ENCODE measurements at places on chromosomes 7 and 10.
A peak's percentile ranks its signal among the peaks of the same experiment; 100 is the strongest.

DNA sequence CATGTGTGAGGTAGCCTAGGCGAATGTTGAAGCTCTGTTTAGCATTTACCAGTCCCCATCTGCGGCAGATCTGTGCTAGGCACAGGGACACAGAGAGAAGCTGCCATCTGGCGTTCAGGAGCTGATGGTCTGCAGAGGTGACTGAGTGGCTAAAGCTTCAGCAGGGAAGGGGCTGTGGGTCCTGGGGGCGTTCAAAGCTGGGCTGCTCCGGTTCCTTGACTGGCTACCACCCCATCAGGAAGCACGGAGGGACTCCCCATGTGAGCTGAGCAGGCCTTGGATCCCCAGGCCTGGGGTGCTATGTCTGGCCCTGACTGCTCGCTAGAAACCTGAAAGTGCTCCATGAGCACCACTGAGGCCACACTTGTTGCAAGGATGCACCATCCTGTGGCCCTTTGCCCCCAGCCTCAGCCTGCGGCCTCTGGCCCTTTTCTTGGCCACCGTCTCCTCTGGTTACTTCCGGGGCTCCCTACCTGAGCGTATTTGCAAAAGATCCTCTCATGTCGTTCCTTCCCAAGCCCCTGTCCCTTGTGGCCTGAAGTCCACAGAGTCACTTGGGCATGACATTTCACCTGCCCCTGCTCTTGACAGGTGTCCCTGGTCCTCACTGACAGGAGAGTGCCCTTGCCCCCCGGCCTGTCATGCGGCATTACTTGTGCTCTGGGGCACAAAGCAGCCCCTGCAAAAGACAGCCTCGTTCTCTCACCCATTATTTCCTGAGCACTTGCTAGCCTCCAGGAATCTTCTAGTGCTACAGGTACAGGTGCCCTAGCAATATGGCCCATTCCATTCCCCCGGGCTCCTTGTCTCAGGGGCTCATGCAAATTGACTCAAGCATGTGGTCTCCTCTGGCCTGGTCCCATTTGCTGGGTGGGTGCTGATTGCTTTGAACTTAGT, 108.1 kb downstream of the GLRX3 start:
- no peak for DNase-seq

DNA sequence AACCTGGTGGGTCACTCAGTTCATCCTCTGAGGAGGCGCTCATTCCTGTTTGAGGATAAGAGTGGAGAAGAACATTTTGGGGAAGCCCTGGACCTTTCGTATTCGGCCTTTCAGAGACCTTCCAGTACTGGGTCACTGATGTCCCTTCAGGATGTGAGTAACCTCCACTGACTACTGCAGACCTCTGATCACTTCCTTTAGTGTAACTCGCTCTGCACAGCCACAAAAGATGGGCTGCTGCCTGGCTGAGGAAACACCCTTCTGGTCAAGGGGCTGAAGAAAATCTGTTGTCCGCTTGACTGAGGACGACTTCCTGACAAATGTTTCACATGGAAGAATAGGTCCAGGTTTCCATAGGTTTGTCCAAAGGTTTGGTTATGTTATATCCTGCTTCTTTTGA, 15.9 kb upstream of the TBXAS1 start:
- DNase-seq, result no peak

GRCh38 chr10:20237091-20237570, 420.9 kb downstream of the PLXDC2 start:
- no peak for DNase-seq

GRCh38 chr7:32239764-32240163, 169.6 kb upstream of the PDE1C start:
- DNase-seq, result no peak

DNA sequence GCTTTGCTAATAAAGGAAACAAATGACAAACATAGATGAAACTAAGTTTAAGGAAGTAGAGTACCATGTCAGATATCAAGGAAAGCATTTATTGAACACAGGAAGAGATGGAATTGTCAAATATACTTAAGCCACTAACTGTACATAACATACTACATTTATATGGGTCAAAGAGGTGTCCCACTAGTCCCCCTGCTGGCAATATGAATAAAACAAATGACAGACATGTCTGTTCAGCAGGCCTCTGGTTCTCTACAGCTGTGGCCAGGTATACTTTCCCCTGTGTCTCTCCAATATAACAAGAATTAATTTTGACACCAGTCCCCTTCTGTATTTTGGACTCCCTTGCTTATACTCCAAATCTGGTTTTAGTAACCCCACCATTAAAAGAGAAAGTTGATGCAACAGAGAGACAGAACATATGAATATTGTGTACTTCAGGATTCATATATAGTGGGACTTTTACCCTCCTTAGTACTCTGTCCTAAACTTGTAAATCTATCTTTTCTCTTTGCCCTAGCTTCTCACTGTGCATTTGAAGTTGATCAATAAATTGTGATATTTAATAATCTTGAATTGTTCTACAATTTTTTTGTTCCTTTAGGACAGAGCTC, 42.9 kb downstream of the CD36 start:
- no peak for DNase-seq

DNA sequence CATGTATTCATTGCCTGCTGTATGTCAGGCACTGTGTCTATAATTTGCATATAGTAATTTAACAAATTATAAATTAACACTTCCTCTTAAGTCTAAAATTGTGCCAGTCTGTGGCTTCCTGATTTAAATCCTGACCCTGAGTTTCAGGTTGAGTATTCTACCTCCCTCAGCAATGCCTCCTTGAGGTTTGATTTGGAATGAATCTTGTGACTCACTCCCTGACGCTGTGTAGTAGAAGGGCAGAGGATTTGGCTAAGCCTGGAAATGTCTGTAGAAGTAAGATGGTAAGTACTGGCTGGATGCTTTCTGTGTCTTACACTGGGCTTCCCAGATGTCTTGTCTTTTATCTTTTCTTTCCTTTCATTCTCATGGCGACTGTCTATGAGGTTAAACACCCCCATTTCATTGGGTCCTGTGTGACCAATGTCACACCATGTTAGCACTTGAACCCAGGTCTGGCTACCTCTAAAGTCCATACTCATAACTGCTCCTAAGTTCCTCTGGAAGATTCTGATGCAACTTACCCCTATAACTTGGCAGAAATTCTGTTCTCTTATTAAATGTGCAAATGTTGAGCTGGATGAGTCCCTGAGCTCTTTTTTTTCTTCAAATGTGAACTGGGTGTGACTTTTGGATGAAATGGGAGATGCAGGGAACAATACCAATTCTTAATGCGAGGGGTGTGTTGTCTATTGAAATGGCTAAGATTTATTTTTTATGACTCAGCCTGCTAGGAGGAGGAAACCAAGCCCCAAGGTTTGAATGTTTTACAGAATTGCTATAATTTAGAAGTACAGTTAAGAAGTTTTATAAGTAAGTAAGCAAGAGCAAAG, 48.5 kb downstream of the PLCE1 start:
- no peak for DNase-seq

DNA sequence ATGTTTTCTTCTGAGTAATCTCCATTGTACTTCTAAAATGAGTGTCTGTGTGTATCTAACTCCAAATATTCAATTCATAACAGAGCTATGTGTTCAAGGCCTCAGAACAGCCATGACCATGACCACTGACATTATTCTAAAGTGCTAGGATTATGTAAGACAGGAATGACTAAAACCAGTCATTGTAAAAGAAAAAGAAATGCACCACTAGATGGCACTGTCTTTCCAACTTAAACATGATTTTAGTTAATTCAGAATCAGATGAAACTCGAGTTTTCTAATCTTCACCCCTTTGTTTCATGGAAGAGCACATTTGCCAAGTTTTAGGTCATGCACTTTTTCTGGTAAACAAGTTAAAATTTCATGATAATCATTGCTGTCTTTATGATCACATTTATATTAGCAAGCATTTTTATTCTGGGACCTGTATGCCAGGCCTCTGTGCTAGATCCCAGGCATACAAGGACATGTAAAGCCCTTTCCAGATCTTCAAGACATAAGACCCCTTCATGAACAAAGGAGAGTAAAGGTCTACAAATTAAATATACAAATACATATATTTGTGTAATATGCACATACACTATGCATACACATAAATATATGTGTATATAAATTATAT, 26.1 kb upstream of the RSU1 start:
- no peak for DNase-seq

DNA sequence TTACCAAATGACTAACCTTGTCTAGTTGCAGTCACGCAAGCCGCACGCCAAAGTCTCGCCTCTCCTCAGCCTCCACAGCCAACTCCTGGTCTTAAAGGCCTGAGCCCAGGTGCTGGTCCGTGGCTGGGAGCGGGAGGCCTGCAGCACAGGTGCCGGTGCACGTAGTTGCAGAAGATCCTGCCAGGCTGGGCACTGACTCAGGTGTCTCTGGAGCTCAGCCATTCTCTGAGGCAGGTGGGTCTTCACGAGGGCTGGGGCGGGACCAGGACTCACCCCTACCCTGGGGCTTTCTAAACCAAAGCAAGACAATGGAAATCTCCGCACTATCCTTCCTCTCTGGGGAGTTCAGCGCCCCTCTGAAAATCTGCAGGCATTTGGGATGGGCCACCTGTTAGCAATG, 216.4 kb downstream of the MLLT10 start:
- DNase-seq, result no peak

DNA sequence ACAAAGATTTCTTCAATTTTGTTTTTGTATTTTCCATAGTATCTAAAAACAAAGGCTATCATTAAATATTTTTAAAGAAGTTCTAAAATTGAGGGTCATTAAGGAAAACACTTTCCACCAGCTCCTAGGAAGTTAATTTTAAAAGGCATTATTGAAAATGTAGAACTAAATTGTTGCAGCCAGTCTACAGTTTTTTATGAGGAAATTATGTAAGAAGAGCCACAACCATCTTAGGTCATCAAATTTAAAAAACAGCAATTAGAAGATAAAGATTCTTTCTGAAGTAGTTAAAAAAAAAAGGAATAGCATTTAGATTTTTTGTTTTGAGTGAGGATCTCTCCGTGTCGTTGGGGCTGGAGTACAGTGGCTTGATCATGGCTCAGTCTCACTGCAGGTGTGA, 161.7 kb downstream of the NRBF2 start:
- no peak for DNase-seq

- DNase-seq, result no peak
Measured at GRCh38 chr7:69349291-69349690, 249.0 kb upstream of the AUTS2 start.

GRCh38 chr10:124599588-124600050, 138.0 kb downstream of the LHPP start:
- no peak for DNase-seq

- DNase-seq, result no peak
Measured at GRCh38 chr7:79257959-79258358, 195.5 kb downstream of the MAGI2 start.

DNA sequence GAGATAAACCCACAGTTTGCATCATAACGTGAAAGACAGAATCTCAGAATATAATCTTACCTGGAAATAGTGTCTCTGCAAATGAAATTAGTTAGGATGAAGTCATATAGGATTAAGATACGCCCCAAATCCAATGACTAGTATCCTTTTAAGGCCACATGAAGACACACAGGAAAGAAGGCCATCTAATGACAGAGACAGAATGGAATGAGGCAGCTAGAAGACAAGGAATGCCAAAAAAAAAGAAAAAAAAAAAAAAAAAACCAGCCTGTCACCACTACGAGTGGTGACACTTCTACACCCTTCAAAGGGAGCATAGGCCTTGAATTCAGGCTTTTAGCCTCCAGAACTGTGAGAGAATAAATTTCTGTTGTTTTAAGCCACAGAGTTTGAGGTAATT, 82.9 kb downstream of the HYCC1 start:
- no peak for DNase-seq

GRCh38 chr10:73810735-73811465, 498 bp downstream of the NDST2 start:
- DNase-seq, result peak; percentile 48

- no peak for DNase-seq
Measured at GRCh38 chr10:110368002-110368401, 63.3 kb upstream of the SMNDC1 start.

- no peak for DNase-seq
Measured at GRCh38 chr7:38054199-38054598, 123.8 kb upstream of the STARD3NL start.

DNA sequence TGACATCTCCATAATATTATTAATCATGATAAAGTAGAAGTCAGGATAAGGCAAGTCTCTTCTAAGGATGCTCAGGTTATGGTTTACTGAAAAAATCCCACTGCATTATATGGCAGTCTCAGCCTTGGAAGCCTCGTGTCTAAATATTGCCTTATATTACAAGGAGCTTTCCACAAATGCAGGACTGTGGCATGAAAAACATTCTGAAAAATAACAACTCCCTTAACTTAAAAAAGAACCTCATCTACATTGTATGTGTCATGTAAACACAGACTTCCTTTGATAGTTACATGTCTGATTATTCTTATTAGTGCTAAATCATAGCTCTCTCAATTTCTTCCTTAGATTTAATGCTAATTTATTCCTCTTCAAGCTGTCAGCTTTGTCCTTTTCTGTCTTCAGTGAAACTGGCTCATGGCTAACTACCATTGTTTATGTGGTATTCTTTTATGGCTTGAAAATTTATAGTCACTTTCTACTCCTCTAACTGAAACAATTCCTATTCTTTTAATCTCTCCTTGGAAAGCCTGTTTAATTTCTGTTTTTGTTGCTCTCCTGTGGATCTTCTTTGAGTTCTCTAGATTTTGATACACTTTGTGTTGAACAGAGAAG, 156.1 kb downstream of the KIF20B start:
- no peak for DNase-seq

DNA sequence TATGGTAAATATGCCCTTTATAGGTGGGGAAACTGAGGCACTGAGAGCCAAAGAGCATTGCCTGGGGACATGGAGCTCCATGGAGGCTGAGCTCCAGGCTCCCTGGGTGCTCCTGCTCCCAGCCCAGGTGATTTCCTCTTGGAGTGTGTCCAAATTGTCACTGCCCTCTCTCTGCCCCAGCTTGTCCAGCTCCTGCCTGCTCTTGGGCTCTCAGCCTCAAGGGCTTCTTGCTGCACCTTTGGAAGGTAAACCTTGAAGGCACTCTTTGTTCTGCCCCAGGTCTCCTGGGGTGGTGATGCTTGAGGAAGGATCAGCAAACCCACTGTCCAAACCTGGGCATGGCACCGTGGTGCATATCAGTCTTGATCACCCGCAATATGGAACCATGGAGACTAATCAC, 166.1 kb downstream of the RPS24 start:
- no peak for DNase-seq

DNA sequence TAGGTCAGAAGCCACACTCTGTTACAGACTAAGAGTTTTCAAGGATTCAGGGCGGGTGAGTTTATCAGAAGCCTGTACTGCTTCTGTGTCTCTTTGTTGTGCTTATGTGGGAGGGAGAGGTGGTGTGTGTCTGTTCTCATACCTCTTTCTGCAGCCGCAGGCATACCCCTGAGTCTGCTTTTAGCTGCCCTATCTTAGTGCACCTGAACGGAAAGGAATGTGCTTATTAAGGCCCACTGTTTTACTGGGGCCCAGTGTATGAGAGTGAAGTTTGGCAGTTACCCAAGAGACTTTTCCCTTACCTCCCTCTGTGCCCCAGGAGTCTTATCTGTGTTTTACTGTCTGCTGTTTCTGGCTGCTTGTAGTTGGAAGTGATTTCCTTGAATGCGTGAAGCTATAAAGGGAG, 104.3 kb downstream of the TYW1 start:
- no peak for DNase-seq
